ENCODE measurements at places on chromosomes 1 and 21. TPM values are rescaled to one million over a fixed set of nuclear protein-coding genes. Genes with fewer than 3 reads are reported as not detected.

GRCh38 chr1:210098356-210098755 lies 134.2 kb upstream of the SERTAD4 start:
- no peak for DNase-seq

Gene IL12RB2
- total RNA-seq, result 0.60 TPM

GRCh38 chr1:31605908-31606427 lies 11.5 kb upstream of the HCRTR1 start:
- DNase-seq, result peak; percentile 31

Gene KLF17
- total RNA-seq, result not detected

GRCh38 chr1:47724432-47724999 lies 272.7 kb downstream of the TRABD2B start:
- DNase-seq, result no peak

Gene UBL4B
- not detected for total RNA-seq

Gene HIVEP3
- 10.1 TPM for total RNA-seq

- peak; percentile 77 for DNase-seq
Observed at GRCh38 chr1:24206516-24207394, 19.7 kb upstream of the IFNLR1 start.

Gene CELA2A
- 0.44 TPM for total RNA-seq

DNA sequence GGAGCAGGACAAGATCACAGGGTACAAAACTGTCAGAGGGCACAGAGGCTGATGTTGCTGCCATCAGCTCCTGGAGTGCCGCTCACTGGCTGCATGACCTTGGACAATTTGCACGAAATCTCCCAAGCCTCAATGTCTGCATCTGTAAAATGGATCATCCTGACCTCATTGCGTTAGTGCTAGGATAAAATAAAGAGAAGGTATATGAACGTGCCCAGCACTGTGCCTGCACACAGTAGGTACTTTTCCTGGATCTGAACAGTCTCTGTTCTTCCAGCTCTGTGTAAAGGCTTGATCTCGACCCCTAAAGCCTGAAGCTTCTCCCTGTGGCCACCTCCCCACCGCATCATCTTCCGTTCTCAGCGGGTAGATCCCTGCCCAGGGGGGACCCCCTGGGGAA lies 12.9 kb downstream of the TNFRSF1B start:
- DNase-seq, result no peak

GRCh38 chr1:186915555-186915954 lies 86.8 kb downstream of the PLA2G4A start:
- no peak for DNase-seq

DNA sequence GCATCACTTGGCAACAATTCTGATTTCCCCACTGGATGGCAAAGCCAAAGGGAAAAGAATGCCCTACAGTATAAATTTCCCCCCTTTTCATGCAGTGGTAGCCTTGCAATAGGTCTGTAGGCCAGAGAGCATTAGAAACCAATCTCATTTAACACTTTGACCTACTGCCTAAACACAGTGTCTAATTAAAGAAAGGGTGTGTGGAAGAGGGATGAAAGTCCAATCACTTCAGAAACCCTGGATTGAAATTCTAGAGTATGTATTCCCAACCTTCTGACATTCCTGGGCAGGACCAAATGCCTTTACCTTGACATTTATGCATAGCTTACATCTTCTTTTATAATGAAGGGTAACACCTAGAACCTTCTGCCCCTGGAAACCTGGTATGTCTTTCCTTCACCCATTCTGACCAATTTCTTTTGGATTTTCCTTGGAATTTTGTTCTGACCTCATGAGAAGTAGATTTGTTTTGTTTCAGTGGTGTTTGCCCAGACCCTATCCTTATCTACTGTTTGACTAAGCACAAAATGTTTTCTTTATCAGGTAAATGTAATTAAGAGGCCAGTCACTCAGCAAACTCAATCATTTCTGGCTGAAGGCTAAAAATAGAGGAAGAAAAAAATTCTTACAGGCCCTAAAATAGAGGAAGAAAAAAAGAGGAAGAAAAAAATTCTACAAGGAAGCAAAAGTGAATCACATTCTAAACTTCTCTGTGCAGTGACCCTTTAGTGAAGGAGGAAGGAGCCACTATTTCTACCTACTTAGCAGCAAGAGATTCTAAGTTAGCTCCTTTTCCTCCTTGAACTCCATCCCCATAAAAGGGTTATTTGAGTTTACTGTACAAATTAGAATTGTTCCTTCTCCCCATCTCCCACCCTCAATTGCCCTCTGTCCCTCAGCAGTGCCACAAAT lies 129.5 kb upstream of the DSCAM start:
- no peak for DNase-seq

Gene IGSF3
- 31.1 TPM for total RNA-seq

- no peak for DNase-seq
Observed at GRCh38 chr1:54686155-54686554, 29.5 kb upstream of the TTC4 start.

Gene ALX3
- total RNA-seq, result not detected

Measured in ureter (tissue), 1 donor.